ENCODE measurements at places on chromosomes 12 and 14.
A peak's percentile ranks its signal among the peaks of the same experiment; 100 is the strongest.

GRCh38 chr12:121326996-121327674 lies 25.1 kb downstream of the ANAPC5 start:
- DNase-seq: no peak

DNA sequence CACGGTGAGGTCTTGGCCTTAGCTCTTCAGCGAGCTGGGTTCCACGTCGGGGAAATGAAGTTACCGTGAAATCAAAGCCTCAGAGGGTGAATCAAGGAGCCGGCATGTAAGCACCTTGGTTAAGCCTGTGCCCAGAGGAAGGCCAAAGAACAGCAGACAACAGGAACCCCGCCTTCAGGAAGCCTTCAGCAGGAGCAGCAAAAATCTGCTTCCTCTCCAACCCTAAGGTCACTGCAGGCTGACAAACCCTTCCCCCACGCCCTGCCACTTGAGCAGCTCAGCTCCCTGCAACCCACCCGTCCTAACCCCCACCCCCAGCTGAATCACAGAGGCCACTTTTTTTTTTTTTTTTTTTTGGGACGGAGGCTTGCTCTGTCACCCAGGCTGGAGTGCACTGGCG lies 72.9 kb upstream of the LTA4H start:
- no peak for DNase-seq

DNA sequence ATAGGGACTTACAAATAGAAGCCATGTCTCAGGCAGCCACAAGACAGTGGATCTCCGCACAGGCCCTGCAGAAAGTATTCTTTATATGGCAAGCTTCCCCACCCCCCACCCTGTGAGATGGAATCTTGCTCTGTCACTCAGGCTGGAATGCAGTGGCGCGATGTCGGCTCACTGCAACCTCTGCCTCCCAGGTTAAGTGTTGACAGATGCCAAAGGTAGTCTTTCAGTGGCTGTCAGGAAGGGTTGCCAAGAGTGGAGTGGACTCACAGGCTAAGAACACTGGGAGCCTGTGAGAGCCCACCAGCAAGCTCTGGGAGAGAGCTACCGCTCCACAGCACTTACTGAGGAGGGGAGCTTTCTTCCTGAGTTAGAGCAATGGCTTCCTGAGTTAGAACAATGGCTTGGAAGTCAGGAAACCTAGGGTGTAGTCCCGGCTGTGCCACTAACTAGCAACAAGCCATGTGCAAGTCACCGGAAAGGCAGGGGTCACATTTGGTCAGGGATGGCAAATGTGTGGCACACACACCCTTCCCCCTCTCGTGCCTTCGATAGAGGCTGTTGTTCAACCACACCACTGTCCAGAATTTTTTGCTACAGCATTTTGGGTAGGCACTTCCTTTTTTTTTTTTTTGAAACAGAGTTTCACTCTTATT lies 2.6 kb downstream of the RNASE1 start:
- DNase-seq: no peak

GRCh38 chr14:63542231-63542999 lies 762 bp downstream of the PPP2R5E start:
- no peak for DNase-seq

- peak; percentile 8 for DNase-seq
These were observed 91.9 kb downstream of the TMEM30B start for GRCh38 chr14:61188978-61189808.

DNA sequence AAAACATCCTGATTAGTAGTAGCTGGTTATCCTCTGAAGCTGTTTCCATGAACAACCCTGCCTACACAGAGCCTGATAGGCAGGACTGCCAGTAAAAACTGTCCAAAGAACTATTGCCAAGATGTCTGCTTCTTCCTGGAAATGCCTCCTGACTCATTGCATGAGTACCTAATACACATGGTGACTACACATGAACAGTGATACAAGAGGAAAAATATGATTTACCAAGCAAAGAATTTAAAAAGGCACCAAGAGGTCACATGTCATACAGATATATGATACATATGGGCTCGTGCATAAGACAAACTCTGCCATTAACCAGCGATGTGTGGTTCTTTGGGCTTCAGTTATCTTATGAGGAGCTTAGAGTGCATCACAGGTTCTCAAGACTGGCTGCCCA lies 552.3 kb downstream of the SLC16A7 start:
- no peak for DNase-seq

DNA sequence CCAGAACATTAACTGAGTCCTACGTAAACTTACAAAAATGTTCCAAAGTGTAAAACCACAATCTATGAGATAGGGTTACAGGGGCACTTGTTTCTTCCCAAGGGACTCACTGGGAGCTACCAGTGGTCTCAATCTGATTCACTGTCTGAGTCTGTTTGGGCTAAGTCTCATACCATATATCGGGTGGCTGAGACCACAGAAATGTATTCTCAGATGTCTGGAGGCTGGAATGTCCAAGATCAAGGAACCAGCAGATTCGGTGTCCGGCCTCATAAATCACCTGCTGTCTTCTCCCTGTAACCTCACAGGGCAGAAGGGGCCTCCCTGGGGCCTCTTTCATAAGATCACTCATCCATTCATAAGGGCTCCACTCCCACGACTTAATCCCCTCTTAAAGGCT lies 616.3 kb upstream of the TMEM132C start:
- no peak for DNase-seq

- DNase-seq: no peak
These were observed 87.0 kb downstream of the ACTN1 start for GRCh38 chr14:68891851-68892660.

DNA sequence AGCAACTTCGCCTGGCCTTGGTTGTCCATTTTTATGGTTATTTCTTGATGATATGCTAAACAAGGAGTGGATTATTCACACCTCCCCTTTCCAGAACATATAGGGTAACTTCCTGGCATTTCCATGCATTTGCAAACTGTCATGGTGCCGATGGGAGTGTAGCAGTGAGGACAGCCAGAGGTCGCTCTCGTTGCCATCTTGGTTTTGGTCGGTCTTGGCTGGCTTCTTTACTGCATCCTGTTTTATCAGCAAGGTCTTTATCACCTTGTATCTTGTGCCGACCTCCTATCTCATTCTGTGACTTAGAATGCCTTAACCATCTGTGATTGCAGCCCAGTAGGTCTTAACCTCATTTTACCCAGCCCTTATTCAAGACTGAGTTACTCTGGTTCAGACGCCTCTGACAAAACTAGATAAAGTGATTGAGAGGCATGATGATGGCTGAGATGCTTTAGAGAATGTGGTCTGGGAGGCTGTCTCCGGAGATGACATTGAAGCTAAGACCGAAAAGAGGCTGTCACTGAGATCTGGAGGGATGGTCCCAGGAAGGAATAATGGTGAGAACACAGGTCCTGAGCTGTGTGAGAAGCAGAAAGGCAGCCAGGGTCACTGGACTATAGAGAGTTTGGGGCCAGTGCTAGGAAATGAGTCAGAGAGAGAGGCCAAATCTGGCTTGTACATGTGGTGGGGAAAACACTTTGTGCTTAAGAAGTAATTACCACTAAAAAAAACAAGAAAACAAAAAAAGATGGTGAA lies 2.9 kb downstream of the GLT1D1 start:
- no peak for DNase-seq

DNA sequence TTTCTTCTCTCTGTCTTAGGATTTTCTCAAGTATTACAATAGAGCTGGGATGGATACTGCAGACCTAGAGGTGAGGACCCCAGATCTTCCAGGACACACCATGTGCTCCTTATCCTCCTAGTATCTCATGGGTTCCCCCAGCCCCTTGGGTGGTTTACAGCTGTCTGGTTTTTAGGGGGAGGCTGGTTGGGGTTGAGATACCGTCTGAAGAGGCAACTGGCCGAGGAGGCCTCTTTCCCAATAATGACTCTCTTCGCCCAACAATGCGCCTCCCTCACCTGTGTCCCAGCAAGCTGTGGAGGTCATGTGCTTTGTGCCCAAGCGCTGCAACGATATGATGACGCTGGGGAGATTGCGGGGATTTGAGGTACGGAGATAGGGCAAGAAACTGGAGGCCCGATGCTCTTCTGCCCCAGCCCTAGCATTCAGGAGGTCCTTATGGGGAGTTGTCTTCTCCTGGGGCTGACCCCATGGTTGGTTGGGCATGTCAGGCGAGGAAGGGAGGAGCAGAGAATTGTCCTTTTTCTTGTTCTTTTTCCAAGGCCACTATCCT lies 3.8 kb downstream of the ARHGEF25 start:
- no peak for DNase-seq

GRCh38 chr12:53070877-53071492 lies 8.2 kb downstream of the SPRYD3 start:
- DNase-seq: no peak

- no peak for DNase-seq
These were observed 72.7 kb downstream of the DYRK2 start for GRCh38 chr12:67721248-67721647.

- no peak for DNase-seq
These were observed 58.6 kb downstream of the TSPAN9 start for GRCh38 chr12:3135522-3136461.

DNA sequence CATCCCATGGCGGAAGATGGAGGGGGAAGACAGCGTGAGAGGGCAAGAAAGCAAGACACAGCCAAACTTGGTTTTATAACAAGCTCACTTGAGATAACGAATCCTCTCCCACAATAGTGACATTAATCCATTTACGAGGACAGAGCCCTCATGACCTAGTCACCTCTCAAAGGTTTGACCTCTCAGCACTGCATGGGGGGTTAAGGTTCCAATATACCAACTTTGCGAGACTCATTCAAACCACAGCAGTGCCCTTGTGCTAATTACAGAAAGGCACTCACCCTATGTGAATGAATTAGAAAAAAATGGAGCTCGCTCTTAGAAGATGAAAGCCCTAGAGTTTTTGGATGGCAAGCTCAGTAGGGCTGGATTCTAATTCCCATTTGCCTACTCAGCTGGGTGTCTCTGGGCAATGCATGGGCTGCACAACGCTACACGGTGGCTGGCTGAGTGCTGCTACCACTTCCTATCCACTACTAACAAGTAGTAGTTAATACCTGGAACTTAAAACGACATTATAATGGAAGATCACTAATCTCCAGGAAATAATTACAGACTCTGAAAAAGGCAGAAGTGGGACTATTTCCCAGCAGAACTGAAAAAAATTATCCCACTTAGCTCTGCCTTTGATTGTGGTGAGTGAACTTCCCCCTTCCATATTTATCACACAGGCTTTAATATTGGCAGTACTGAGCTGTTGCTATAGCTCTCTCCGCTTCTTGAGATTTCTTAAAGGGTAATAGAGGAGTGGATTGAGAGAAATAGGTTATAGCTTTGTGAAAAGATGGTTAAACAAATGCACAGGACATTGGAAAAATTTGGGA lies 27.5 kb downstream of the TESPA1 start:
- no peak for DNase-seq

DNA sequence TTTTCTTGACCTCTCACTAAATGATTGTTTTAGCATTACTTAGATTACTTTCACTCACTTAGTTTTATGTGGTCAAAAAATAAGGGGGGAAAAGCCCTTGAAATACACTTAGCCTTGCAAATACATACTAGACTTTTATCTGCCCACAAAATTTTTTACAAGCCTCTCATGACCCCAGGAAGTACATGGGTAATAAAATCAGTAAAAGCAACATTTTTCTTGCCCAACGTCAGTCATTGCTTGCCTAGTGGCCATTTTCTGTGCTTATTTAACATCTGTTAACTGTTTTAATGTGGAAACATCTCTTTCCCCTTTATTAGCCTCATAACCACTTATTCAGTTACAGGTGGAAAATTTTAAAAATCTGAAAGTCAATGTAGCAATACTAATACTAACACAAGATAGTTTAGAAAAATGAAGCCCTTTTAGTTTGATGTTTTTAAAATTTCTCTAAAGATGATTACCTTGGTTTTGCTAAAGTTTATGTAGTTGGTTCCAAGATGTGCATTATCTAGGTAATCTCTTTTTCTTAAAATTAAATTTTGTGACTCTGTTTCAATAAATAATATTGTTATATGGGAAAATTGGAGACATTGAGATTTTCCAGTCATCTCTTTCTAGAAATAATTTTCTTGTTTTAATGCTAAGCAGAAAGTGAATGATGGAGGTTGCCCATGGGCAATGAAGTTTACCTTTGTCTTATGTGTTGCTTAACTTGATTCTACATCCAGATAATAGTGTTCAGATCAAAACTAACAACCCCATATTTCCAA lies 175.5 kb downstream of the TMTC2 start:
- DNase-seq: no peak

DNA sequence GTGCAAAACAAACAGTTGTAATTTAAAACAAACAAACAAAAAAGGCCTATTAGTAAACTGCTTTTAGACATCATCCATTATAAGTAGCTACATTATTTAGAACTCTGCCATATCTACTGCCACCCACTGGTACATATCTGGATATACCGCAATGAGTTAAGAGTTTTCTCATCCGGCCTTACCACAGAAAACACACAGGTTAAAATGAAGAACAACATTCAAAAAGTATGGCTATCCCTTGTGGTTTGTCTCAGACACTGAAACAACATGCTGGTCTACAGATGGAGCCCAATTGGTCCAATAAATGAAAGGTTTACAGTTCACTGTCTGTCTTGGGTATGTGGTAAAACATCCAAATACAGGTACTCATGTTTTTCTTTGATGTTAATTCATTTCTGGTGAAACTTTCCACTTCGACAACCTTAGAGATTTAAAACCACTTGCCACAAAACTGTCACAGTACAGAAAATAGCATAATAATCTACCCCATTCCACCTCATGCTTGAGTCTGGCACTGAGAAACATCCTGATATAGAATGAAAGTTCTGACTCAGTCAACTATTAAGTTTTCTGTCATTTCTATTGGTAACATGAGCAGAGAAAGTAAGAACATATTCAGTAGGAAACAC lies 354.3 kb downstream of the CEP128 start:
- DNase-seq: no peak

DNA sequence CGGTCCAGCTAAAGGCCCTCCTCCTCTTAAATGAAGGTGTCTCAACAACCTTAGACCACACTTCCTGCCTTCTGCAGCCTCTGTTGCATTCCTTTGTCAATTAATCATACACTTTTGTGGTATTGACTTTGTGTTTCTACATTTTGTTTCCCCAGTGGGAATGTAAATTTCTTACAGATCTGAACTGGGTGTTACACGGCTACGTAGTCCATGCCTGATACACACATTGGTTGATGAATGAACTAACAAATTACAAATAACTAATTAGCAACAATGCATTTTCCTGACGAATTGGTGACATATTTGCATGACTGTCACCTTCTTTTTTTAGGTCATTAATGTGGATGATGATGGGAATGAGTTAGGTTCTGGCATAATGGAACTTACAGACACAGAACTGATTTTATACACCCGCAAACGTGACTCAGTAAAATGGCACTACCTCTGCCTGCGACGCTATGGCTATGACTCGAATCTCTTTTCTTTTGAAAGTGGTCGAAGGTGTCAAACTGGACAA lies 15.2 kb upstream of the CCT2 start:
- no peak for DNase-seq

- DNase-seq: no peak
These were observed 57.7 kb upstream of the SAV1 start for GRCh38 chr14:50725761-50726160.

DNA sequence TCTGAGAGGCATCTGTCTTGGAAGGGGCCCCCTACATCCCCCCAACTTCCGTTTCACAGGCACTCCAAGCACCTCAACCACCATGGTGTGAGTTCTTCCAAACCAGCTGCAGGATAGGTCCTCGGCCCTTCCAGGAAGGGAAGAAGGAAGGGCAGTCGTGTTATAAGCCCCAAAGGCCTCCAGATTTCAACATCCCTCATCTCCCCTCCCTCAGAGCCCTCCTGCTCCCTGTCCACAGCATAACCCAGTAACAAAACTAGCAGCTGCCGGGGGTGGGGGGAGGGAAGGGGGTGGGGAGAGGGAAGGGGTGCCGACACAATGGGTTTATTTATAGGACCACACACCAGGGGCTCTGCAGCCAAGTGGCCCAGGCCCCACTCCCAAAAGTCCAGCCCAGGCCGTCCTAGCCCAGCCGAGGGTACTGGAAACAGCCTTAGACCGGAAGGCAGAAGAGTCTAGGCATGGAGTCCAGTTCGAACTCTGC lies 18.3 kb downstream of the NCKAP5L start:
- no peak for DNase-seq
